Omental fat pad (tissue), 4 donors: ENCODE measurements at places on chromosomes 4 and X. TPM values are rescaled to one million over a fixed set of nuclear protein-coding genes. Genes with fewer than 3 reads are reported as not detected.

The TEC gene
- total RNA-seq: 3.8 TPM

The HSFX3 gene
- total RNA-seq: not detected

The SCOC gene
- 40.1 TPM for total RNA-seq

The UGT2A3 gene
- total RNA-seq: not detected

The SMIM43 gene
- total RNA-seq: not detected

The RBBP7 gene
- 57.4 TPM for total RNA-seq

The SLITRK2 gene
- total RNA-seq: 0.31 TPM

The ZNF711 gene
- 0.84 TPM for total RNA-seq

The PAGE1 gene
- total RNA-seq: not detected

The NUDT10 gene
- 3.5 TPM for total RNA-seq

The PPP1R2C gene
- not detected for total RNA-seq

The CT45A6 gene
- total RNA-seq: not detected

The GPR34 gene
- 24.7 TPM for total RNA-seq

The SPIN4 gene
- total RNA-seq: 2.3 TPM

The ODAM gene
- total RNA-seq: not detected

The CTAG2 gene
- not detected for total RNA-seq

The KIT gene
- total RNA-seq: 3.1 TPM

The ING2 gene
- total RNA-seq: 12.1 TPM

The TADA2B gene
- total RNA-seq: 17.4 TPM

The PCDH7 gene
- total RNA-seq: 0.96 TPM

The SRPK3 gene
- not detected for total RNA-seq

The PABPC1L2A gene
- total RNA-seq: not detected

The GPM6B gene
- total RNA-seq: 9.1 TPM

The PNMA6F gene
- total RNA-seq: not detected

The CPZ gene
- total RNA-seq: 7.1 TPM

The BEND2 gene
- not detected for total RNA-seq

The DDIT4L gene
- total RNA-seq: 3.2 TPM

The MAGEC3 gene
- total RNA-seq: not detected

The MID1 gene
- 14.5 TPM for total RNA-seq

The PAGE2 gene
- total RNA-seq: not detected

The PLXNB3 gene
- 11.3 TPM for total RNA-seq

The UGT2B15 gene
- total RNA-seq: not detected

The MAGEA1 gene
- not detected for total RNA-seq

The UGT2B11 gene
- not detected for total RNA-seq
